Activated T-cell treated with anti-CD3 and anti-CD28 coated beads, Interleukin-2, amount 50 U/mL, for 1 hour (primary cell): ENCODE measurements at places on chromosomes 16 and 17.

DNA sequence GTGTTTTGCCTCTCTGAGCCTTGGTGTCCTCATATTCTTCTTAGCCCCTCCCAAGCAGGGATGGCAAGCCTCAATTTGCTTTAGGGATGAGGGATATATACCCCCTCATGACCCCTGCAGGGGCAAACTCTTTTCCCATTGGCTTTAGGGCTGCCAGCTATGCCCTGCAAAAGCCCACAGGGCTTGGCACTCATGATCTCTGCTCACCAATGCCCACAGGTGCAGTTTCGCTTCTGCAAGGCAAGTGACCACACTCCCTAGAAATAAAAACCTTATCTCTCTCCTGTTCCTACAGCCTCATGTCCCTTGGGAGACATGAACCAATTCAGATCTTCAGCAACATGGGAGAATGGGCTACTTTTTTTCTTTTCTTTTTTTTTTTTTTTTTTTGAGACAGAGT lies 8.8 kb downstream of the BEAN1 start:
- DNase-seq, result no peak

- DNase-seq, result no peak
These were observed 151.2 kb downstream of the IRX5 start for GRCh38 chr16:55081622-55082590.

DNA sequence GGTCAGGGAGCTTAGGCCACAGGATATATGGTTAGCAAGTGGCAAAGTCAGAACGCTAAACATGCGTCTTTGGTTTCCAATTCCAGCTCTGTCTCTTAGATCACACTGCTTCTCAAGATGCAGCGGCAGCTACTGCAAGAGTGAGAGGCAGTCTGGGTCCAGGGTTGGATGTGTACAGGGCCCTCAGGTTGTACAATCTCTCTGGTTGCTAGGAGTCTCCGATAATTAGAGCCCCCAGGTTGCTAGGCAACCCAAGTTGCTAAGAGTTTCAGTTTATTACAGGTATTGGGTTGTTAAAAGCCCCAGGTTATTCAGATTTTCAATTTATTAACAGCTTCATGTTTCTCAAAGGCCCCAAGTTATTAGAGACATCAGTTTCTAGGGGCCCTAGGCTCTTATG lies 15.5 kb upstream of the SPACA3 start:
- DNase-seq, result no peak

- DNase-seq, result no peak
These were observed 115.3 kb downstream of the SLC39A11 start for GRCh38 chr17:72976971-72977770.

GRCh38 chr17:8256291-8256690 lies 7.2 kb downstream of the PFAS start:
- no peak for DNase-seq

- DNase-seq, result peak; percentile 16
These were observed 12.8 kb upstream of the CLEC18C start for GRCh38 chr16:70160821-70161220.

GRCh38 chr17:45093444-45094110 lies 32.5 kb downstream of the NMT1 start:
- no peak for DNase-seq

GRCh38 chr16:19472482-19472881 lies 49.4 kb downstream of the GDE1 start:
- no peak for DNase-seq

GRCh38 chr17:38702166-38702915 lies 2.7 kb upstream of the MLLT6 start:
- peak; percentile 82 for DNase-seq

GRCh38 chr16:85729452-85730185 lies 21.3 kb downstream of the C16orf74 start:
- no peak for DNase-seq

DNA sequence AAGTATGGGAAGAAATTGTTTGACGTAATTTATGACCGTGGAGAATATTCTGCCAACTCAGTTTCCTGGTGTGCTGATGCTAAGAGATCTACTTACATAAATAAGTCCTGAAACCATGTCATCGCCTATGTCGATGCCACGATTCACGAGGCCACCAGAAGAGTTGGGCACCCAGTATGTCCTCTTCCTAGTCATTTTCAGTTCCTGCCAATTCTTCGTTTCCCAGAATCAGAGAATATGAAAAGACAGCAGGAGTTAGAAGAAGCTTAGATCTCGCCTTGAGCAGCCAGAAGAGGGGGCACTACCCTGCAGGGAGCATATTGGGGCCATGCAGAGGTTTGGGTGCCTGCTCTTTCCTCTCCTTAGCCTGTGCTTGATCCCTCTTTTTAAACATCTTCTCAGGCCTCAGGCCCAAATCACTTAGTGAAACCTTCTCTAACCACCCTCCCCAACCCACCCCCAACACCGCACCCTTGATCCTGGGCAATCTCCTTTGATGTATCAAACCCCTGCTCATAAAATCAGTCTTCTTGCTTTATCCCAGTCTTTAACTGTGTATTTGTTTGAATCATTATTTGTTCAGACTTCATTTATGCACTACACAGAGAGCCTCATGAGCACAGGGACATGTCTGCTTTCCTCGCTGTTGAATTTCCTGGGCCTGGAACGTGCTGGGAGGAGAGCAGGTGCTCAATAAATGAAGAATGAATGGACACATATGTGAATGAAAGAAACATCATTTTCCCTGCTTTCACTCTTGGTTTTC lies 12.2 kb upstream of the LONP2 start:
- no peak for DNase-seq

DNA sequence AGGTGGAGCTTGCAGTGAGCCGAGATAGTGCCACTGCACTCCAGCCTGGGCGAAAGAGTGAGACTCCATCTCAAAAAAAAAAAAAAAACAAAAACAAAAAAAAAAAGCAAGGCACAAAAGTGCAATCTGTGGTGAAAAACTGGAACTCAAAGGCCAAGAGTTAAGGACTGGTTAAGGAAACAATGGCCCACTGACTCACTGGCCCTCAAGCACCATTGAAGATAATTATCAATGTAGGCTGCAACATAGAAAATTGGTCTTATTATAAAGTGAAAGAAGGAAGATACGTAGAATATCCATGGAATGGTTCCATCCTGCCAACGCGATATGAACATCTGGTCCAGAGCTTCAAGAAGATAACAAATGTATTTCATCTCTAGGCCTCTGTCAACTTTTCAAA lies 444.2 kb downstream of the SOX9 start:
- DNase-seq, result no peak

GRCh38 chr17:13329421-13329820 lies 272.3 kb downstream of the HS3ST3A1 start:
- DNase-seq, result no peak

- DNase-seq, result no peak
These were observed 4.3 kb downstream of the SLC16A3 start for GRCh38 chr17:82232876-82233785.

GRCh38 chr17:75691801-75692626 lies 24.9 kb downstream of the SAP30BP start:
- DNase-seq, result no peak
